GM18507 (cell line): ENCODE measurements at places on chromosomes 7 and 10.

GRCh38 chr7:105487579-105488571, 34.2 kb downstream of the PUS7 start:
- DNase-seq, result no peak

GRCh38 chr10:120598386-120598785, 141.4 kb downstream of the PLPP4 start:
- DNase-seq, result no peak

GRCh38 chr7:158204453-158204852, 383.2 kb downstream of the PTPRN2 start:
- DNase-seq, result no peak

DNA sequence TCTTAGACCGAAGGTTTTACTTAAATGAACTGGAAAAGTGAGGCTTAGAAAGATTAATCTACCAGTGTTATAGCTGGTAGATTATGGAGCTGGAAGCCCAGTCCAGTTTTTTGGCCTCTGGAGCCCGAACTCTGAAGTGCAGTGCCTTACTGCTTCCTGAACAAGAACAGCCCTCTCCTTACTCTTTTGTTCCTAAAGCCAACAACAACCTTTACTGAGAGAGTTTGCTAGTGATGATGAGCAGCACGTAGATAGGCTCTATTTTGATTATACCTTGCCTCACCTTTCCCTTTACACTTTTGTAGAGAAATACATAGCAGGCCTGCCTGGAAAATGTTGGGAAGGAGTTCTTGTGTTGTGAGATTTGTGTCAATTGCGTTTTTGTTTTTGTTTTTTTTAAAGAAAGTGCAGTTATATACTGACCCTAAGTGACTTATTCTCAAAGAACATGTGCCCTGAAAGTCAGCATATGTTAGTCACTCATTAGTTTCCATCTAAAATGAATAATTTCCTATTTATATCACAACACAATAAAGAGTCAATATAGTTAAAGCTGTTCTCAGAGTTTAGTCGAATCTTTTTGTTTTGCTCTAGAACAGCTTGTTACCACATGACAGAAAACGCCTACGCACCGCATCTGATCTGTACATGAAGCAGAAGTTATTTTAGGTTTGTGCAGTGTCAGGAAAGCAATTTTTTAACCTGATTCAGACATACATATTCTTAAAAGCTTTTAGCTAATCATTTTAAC, 33.0 kb downstream of the PLEKHA1 start:
- no peak for DNase-seq

GRCh38 chr10:64115471-64115870, 594.3 kb downstream of the REEP3 start:
- DNase-seq, result no peak

DNA sequence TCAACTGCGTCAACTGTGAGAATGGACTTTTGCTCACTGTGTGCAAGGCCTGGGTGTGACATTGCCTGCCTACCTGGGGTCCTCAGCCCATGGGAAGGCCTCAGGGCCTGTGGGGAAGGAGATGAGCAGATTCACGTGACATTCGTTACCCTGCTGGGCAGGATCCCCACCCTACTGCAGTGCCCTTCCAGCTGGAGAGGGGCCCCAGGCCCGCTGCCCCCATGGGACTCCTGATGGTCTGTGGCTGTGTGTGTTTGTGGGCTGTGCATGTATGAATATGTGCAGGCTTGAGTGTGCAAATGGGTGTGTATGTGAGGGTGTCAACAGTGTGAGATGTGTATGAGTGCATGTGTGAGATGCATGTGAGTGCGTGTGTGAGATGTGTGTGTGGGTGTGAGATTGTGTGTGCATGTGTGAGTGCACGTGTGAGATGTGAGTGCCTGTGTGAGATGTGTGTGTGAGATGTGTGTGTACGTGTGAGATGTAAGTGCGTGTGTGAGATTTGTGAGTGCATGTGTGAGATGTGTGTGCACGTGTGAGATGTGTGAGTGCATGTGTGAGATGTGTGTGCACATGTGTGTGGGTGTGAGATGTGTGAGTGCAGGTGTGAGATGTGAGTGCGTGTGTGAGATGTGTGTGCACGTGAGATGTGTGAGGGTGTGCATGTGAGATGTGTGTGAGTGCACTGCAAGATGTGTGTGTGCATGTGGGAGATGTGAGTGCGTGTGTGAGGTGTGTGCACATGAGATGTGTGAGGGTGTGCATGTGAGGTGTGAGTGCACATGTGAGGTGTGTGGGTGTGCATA, 29.7 kb downstream of the PPIF start:
- no peak for DNase-seq

DNA sequence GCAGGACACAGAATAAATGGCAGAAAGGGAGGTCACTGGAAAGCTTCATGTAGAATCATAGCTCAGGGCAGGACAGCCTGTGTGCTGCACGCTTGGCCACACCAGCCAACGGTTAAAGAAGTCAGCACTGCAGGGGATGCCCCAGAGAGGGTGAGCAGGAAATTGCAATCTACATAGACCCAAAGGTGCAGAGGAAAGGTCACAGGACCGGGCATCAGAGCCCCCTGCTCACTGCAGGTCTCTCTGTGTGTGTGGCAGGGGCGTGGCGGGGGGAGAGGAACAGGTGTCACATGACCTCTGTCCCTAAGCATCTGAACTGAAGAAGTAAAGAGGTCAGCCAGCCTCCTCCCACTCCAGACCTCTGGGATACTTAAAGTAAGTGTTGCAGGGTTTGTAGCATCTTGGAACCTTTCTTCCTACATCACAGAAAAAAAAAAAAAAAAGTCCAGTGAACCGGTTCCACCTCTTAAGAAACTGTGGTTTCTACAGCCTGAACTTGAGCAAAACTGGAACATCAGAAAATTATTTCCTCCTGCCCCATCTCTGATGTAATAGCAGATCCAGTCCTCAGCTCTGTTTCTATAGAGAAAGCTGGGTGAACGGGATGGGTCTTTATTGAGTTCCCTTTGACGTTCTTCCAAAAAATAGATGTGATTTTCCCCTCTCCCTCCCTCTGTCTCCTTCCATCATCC, 64.3 kb downstream of the RGS10 start:
- no peak for DNase-seq

DNA sequence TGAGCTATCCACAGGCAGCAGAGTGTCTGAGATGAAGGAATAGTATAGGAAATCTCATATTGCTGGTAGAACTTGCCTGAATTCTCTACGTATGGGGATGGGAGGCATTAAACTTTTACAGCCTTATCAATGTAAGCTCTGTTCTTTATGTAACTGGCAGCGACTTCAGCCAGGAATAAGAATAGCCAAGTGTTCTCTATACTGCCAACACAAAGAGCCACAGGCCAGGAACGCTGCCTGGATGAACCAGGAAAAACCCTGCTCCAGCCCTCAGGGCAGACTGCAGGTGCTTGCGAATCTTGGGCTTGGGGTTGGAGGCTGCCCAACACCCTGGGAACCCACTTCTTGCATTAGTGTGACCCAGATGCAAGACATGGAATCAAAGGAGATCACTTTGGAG, 6.1 kb upstream of the OLAH start:
- no peak for DNase-seq

DNA sequence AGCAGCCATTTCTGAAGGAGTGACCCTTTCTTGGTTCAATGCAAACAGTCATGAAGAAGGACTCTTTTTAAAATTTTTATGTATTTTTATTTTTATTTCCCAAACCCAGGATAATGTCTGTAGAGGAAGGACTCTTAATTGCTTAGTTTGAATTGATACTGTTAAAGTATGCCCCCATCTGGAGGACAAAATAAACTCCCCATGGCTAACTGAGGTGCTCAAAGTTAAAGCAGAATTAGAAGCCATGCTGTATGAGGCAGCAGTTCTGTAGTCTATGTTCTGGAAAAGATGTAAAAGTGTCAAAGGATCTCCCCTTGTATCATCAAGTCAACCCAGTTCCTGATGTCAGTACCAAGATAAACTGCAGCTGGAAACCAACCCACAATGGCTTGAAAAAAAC, 617.9 kb upstream of the GRM3 start:
- no peak for DNase-seq

DNA sequence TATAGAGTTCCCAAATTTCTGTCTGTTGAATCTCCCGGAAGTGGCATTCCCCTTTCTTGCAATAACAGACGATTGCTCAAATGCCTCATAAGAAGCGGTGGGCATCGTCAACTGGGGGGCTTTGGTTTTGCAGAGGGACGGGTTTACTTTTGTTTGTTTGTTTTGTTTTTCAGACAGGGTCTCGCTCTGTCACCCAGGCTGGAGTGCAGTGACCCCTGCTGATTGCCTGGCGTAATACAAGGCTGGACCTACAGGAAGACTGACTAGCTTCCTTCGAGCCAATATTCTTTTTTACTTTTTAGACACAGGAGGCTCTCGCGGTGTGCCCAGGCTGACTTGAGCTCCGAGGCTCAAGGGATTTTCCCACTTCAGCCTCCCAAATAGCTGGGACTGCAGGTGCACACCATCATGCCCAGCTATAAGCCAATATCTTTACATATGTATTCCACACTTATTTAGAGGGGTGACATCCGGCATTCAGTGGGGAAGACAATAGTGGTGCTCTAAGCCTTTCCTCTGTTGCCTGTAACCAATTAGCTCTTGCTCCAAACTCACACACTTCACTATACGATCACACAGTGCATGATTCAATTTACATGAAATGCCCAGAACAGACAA, 58.1 kb downstream of the FHIP2A start:
- DNase-seq, result peak; percentile 17

DNA sequence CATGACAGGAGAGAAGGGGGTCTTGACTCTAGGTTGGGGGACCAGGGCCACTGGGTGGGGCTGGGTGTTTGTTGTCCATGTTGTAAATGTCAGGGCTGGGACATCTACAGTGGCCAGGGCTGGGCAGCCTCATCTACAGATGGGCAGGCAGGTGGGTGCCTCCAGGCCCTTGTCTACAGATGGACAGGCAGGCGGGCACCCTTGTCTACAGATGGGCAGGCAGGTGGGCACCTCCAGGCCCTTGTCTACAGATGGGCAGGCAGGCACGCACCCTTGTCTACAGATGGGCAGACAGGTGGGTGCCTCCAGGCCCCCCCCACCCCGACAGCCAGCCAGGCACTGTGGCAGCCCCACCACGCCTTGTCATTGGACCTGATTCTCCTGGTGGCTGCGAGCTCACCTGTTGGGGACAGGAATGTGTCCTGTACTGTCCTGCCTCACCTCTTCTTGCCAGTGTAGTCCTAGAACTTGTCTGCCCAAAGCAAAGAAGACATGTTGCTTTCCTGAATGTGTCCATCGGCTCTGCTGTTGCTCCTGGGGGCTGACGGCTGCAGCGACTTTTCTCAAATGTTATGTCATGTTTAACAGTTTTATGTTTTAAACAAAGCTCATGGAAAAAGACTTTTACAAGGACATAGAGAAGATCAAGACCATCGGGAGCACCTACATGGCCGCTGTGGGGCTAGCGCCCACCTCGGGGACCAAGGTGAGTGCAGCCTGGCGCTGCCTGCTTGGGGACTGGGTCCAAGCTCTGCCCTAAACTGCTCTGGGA, 129.9 kb downstream of the ADCY1 start:
- no peak for DNase-seq

DNA sequence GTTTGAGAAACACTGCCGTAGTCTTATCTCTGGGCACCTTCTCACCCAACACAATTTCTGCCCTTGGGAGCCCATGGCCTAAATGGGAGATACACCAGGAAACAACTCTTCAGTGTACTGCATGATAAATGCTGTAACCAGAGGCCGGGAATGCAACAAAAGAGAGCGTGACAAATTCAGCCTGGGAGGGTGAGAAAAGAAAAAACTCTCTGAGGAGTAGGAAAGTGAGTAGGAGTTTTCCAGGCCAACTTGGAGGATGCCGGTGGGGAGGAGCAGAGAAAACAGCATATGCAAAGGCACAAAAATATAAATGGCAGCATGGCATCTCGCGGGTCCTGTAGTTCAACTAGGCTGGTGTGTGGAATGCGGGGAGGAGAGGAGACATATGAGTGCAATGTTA, 624.5 kb downstream of the PARD3 start:
- no peak for DNase-seq

GRCh38 chr10:85558533-85558932, 808.1 kb downstream of the GRID1 start:
- no peak for DNase-seq

DNA sequence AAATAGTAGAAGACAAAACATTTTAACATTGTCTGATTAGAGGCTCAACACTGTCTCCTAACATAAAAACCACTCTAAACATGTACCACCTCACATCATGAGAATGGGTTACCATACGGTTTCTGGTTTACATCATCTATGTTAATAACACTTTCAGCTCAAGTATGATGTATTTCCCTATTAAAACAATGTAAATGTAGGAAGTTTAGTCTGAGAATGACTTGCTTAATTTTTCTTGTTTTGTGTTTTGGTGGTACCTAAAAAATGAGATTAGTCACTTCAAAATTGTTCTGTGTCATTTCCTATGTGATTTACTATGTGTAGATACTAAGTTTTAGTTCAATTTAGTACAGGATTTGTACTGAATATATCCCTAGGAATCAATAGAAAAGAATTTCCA, 195.8 kb upstream of the SEMA3C start:
- no peak for DNase-seq

DNA sequence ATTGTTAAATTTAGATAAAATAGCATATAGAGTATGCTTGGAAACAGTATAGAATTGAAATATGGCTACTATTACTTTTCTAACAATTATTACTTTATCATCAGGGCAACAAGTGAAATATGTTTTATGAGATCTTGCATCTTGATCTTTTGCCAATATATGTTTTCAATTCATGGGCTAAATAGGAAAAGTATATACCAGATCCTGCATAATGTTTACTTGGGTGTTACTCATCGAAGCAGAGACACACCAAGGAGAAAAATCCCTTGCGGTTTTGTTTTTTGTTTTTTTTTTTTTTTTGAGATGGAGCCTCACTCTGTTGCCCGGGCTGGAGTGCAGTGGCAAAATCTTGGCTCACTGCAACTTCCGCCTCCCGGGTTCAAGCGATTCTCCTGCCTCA, 541.4 kb downstream of the SUGCT start:
- no peak for DNase-seq

- no peak for DNase-seq
Observed at GRCh38 chr7:71925663-71926062, 486.5 kb downstream of the CALN1 start.

GRCh38 chr7:521221-522070, 1.8 kb upstream of the PDGFA start:
- no peak for DNase-seq

- no peak for DNase-seq
Observed at GRCh38 chr10:36094096-36094495, 452.0 kb upstream of the FZD8 start.

- DNase-seq, result no peak
Observed at GRCh38 chr10:77085344-77085743, 552.3 kb downstream of the KCNMA1 start.

GRCh38 chr7:10429031-10429430, 544.6 kb upstream of the PHF14 start:
- no peak for DNase-seq

GRCh38 chr10:88901206-88901983, 21.4 kb downstream of the STAMBPL1 start:
- peak; percentile 29 for DNase-seq

DNA sequence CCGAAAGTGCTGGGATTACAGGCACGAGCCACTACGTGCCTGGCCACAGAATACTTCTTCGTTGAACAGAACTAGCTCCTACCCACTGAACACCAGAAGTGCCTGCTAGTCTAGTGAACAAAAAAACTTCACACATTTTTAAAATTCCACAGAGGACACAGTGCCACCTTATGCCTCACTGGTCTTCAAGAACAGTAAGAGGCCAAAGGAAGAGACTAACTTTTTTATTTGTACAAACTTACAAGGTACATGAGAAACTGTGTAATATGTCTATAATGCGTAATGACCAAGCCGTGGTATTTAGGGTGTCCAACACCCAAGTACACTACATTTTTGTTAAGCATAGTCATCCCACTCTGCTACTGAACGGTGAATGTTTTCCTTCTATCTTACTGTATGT, 144.4 kb upstream of the PTER start:
- no peak for DNase-seq

- DNase-seq, result no peak
Observed at GRCh38 chr10:74909670-74910069, 83.3 kb downstream of the KAT6B start.
